ENCODE measurements at places on chromosomes 7 and 10.

DNA sequence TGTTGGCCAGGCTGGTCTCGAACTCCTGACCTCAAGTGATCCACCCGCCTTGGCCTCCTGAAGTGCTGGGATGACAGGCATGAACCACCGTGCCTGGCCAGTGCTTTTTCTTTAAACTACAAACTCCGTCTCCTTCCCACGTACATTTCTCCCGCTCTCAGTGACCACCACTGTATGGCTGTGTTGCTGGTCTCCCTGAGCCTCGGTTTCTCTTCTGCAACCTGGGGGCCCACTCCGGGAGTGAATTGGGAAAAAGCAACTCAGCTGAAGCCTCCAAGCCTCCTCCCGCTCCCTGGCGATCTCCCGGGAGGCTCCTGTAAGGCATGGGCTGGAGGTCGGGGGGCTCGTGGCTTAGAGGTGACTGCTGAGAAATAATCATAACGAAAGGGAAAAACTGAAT, 136.3 kb downstream of the ELFN1 start:
- peak; percentile 8 for DNase-seq

- no peak for DNase-seq
Observed at GRCh38 chr10:10845185-10845584, 172.5 kb upstream of the CELF2 start.

- DNase-seq = peak; percentile 72
Observed at GRCh38 chr10:46248651-46249146, 38.1 kb upstream of the ANTXRL start.

DNA sequence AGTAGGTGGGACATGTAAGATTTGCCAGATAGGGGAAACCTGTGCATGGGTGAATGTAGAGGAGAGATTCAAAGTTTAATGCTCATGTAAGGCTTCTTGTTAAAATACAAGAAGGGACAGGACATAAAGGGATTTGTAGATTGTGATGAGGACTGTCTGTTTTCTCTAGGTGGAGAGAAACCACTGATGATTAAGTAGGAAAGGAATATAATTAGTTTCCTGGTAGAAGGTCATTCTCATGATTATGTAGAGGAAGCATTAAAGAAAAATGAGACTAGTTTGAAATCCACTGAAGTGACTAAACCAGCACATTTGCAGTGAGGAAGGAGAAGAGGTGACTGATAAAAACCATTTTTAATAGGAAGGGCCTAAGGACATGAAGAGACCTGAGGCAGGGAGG, 19.6 kb upstream of the MACC1 start:
- no peak for DNase-seq

GRCh38 chr7:154968336-154969001, 34.5 kb downstream of the PAXIP1 start:
- no peak for DNase-seq

DNA sequence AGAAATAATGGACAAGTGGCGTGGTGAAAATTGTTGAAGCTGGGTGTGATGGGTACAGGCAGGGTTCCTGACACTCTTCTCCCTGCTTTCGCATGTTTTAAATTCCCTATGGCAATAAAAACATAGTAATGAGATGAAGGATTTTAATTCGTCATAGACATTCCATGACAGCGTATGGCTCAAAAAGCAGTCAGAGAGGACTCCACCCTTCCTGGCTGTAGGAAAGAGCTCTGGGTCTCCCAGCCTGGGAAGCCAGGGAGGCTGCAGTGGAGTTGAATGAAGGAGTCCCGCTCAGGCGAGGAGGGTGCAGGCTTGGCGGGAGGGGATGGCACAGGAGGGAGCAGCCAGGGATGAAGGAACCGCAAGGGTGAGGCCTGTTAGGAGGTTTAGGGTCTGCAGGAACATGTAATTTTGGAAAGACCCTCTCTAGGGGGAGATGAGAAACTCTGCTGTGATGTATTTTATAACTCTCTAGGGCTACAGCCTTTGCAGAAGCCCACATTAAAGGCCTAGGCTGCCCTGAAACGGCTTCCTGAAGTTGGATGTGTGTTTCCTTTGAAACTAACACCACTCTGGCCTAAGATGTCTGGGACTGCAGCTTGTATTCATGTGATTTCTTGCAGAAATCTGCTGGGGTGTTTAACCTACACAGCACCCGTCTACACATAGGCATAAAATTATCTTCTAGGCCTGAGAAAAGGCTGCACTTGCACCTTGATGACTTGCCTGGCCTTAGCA, 7.6 kb upstream of the LARP4B start:
- DNase-seq = no peak

- DNase-seq = no peak
Observed at GRCh38 chr10:21926358-21926925, 77.1 kb downstream of the DNAJC1 start.

DNA sequence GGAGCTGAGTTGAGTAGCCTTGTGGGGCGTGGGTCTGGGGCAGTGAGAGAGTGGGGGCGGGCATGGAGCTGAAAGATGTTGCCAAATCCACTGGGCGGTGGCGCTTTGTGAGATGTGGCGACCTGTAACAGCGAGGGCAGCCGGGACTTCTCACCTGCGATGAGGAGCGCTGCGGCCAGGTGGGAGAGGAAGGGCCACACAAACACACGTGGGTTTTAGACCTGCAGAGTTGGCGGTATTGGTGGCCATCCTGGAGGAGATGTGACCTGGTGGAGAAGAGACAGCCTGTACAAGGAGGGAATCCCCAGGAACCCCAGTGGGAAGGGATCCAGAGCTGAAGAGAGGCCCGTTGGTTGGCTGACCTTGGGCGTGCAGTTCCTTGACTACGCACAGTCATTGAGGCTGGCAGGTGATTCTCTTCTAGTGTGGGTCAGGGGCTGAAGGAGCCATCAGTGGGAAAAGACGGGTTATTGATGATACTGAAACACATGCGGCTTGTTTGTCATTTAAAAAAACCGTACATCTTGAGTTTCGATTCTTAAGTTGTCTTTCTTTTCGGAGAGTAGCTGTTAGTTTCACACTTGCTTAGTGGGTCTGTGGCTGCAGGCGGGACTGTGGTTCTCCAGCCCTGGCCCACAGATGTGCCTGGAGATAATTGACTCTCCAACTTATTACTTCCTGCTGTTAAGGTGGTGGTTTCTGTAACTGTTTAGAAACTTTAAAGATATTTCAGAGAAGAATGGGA, 2.4 kb downstream of the CHST12 start:
- no peak for DNase-seq

GRCh38 chr7:43757073-43757720, 1.3 kb upstream of the BLVRA start:
- DNase-seq = no peak

DNA sequence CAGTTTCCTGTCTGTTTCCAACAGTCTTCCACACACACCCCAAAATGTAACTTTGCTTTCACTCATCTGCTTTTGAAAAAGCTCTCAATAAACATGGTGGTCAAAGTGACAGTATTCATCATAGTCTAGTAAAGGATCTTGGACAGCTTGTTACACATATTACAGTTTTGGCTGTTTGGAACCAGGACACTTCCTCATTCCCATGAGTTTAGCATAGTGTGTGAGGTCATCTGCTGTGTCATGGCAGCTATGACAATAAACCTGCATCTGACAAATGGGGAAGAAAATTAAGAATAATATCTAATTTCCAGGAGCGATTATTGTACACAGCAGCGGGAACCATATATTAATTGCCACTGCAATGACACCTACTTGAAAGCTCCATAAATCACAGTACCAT, 184.3 kb upstream of the SLC26A5 start:
- DNase-seq = no peak

DNA sequence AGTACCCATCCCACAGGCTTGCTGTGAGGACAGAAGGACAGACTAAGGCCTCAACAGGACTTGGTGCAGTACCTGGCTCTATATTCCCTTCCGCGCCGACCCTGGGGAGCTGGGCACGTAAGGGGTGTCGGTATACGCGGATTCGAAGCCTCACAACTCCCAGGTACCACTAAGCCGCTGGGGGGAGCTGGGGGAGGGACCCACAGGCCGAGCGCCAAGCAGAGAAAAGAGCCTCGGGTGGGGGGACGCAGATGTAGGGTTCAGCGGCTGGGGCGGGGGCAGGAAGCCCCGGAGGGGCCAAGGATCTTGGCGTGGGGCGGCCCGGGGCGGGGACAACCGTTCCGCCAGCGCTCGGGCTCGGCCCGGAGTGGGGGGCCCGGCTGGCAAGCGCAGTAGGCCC, 126.4 kb upstream of the ZNF746 start:
- no peak for DNase-seq

DNA sequence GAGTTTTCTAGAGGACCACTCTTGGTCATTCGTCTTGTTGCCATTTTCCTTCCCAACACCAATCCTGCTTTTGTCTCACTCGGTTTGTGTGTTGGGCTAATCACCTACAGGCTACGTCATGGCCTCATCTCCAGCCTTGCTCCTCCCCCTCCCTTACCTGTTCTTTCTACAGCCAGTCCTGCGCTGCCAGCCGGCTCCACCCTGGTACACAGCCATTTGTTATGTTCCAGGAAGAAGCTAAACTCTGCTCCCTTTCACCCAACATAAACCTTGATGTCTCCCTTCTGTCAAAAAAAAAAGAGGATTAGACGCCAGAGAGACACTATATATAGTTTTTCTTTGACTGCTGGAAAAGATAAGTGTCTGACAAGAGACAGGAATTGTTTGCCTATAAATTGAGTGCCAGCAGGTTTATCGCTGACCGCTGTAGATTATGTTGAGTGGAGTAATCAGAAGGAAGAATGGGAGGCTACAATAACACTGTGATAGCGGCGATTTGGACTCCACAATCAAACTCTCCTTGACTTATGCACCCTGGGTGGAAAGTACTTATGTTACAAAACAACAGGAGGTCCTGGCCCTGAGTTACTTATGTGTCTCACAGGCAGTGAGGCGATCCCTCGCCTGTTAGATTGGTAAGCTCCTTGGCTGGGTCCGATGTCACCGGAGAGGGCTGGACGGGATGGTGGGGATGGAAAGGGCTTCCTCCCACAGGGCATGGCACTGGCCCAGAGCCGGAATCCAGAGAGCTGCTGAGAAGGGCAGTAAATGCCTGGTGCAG, 171.3 kb upstream of the BMPER start:
- DNase-seq = no peak

- DNase-seq = no peak
Observed at GRCh38 chr10:91798649-91799611, 704 bp downstream of the TNKS2 start.

DNA sequence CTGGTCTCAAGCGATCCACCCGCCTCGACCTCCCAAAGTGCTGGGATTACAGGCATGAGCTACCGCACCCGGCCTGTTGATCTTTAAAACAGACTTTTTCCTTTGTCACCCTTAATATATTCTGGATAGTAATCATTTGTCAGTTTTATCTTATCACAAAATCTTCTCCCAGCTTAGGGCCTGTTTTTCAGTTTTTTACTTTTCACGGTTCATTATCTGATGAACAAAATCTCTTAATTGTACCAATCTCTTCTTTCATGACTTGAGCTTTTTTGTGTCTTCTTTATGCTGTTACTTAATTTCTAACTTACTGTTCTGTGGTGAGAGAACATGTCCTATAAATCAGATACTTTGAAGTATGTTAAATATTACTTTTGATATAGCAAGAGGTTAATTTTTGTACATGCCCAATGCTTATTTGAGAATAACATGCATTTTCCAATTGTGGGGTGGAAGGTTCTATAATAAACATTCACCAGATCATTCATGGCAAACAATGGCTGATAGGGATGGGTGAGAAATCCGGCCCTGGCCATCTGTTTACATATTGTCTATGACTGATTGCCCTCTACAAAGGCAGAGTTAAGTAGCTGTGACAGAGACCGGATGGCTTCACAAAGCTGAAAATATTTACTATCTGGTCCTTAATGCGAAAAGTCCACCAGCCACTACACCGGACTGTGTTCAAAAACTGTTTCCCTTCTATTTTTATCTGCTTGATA, 5.3 kb downstream of the PAPOLB start:
- DNase-seq = no peak

GRCh38 chr7:71553306-71553705, 421.4 kb downstream of the GALNT17 start:
- DNase-seq = no peak

GRCh38 chr7:150733482-150734095, 3.6 kb upstream of the GIMAP5 start:
- no peak for DNase-seq

GRCh38 chr10:101682172-101682825, 12.7 kb downstream of the FBXW4 start:
- no peak for DNase-seq

- no peak for DNase-seq
Observed at GRCh38 chr10:74888962-74889661, 62.7 kb downstream of the KAT6B start.

DNA sequence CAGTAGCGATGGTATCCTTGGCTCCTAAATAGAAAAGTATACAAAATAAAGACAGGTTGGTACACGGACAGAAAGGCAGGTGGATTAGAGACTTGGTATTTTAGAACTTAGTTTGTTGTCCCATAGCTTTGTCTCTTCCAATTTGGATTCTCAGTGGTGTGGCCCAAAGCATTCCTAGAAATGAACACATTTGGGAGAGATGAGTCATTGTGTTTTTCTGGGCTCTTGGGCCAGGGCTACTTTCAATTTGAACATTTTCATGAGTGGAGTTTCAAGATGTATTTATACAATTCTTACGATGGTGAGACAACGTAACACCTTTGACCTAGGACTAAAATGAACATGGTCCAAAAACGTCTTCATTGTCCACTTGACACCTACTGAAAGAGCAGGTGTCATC, 225.1 kb upstream of the YAE1 start:
- DNase-seq = no peak

DNA sequence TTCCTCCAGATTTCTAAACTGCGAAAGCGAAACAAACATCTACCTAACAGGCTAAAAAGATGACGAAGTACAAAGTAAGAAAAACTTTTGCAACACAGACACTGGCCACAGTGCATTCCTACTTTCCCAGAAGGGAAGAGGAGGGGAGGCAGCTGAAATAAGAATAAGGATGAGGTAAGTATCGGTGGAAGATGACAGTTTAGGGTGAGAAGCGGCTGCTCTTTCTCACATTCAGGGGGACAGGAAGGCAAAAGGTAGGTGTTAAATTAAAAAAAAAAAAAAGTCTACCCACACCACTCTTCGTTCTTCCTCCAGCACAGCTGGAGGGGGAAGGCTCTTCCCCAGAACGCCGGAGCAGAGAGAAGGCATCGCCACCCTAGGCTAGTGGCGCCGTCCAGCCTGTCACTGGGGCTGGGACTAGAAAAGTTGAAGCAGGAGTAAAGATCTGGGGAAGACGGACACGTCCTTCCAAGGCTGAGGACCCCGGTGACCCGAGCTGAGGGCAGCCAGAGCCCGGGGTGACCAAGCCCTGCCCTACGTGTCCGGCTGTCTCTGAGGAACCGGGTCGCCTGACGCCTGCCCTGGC, 846 bp downstream of the DNAJC1 start:
- no peak for DNase-seq

DNA sequence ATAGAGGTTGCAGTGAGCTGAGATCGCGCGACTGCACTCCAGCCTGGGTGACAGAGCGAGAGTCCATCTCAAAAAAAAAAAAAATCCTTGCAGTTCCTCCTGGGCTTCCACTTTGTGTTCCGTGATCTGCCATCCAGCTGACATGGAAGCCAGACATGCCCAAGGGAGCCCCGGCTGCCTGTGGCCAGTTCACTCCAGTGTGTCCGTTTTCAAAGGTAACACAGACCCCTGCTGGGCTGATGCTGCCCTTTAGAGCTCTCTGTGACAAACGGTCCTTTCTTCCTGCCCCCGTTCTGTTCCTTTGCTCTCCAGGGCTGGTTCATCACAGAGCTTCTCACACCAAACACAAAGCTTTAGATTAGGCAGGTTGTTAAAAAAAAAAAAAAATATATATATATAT, 130.8 kb downstream of the CUL2 start:
- DNase-seq = no peak

Data from vagina (tissue), 2 donors.